ENCODE measurements at places on chromosomes 3 and 15.
A peak's percentile ranks its signal among the peaks of the same experiment; 100 is the strongest.

- DNase-seq: no peak
Observed at GRCh38 chr3:150720444-150720843, 16.7 kb upstream of the ERICH6 start.

DNA sequence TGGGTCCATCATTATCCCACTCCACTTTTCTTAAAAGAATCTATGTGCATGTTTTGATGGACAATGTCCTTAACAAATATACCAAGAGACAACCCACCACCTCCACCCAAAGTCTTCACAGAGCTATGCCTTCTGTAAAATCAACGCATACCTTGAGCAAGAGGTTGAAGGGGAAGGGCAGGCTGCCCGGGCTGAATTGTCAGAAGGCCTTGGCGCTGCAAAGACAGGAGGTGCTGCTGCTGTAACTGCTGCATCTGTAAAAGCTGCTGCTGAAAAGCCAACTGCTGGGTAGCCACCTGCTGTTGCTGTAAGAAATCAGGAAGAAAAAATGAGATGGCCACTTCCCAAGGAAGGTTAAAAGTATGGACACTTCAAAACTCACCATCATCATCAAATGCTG lies 536.7 kb downstream of the FOXP1 start:
- no peak for DNase-seq

DNA sequence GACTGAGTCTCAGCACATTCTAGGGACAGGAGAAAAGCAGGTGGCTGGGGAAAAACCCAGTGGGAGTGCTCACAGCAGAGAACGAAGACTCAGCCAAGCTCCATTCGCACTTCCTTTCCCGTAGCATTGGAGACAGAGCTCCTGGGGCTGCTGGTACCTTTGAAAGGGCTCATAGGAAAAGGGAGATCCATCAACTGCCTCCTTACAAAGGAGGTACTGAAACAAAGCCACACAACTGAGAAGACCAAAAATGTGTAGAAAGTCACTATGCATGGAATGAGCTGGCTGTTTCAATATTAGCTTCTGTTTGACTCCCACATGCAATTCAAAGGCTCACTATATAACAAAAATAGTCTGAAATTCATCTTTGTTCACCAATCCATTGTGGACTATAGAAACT lies 16.9 kb downstream of the STIMATE start:
- DNase-seq: no peak

DNA sequence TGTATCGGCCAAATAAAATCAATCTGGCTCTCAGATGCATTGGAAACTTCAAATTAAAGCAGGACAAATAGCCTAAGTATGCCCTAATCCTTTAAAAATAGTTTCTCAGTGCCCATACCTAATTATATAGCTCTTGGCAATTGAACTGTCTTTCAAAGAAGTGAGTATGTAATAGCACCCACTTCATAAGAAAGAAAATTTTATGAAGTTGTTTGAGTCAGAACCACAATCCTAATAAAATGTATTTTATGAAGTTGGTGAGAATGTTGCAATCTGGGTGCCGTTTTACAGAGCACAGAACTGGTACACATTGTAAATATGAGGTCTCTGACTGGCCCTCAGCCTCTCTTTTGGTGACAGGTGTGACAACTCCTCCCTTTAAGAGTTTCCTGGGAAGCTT lies 45.4 kb downstream of the EPHB1 start:
- DNase-seq: no peak

DNA sequence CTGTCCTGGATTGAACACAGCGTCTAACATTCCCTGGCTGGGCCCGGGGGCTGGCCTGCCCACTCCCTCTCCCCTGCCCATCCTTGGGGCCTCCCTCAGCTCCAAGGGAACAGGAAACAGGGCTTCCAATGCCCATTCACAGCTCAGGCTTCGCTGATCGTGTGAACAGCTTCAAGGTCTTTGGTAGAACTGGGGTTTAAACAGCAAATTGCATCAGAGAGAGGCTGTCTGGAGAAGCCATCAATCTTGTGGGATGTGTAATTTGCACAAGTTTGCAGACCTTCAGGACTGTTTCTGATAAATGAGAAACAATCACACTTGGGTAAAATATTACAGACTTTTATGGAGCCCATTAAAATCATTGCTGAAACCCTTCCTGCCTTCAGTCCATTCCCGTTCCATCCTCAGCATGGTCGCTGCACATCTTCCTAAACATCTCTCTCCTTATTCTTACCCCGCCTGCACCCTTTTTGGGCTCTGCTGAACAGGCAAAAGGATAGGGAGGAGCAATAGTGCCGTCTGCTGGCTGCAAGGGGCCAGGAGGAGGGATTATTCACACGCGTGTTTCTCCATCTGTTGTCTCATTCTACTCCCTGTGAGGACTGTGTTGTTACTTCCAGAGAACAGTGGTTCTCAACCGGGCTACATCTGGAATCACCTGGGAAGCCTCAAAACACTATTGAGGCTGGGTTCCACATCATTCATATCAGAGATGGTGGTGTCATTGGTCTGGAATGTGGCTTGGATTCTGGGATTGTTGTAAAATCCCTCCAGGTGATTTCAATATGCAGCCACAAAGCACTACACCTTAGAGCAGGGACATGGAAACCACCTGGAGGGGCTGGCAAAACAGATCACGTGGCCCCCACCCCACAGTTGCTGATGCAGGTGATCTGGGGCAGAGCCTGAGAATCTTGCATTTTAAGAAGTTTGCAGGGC lies 116.3 kb downstream of the CLSTN2 start:
- DNase-seq: peak; percentile 88

DNA sequence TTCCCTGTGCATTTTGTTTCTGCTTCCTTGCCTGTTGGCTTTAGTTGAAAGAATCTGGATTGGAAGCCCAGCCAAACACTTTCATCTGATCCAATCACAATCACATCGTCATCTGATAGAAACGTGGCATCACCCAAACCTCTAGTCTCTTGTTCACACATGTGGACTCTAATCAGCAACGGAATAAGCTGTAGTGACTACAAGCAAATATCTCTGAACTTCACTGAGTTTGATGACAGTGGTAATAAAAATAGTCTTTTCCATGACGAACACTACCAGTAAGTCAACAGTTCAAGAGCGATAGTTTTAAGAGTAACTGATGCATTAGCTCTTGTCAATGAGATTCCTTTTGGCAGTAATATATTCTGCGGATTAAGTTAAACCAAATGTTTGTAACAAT lies 22.8 kb upstream of the MECOM start:
- no peak for DNase-seq

DNA sequence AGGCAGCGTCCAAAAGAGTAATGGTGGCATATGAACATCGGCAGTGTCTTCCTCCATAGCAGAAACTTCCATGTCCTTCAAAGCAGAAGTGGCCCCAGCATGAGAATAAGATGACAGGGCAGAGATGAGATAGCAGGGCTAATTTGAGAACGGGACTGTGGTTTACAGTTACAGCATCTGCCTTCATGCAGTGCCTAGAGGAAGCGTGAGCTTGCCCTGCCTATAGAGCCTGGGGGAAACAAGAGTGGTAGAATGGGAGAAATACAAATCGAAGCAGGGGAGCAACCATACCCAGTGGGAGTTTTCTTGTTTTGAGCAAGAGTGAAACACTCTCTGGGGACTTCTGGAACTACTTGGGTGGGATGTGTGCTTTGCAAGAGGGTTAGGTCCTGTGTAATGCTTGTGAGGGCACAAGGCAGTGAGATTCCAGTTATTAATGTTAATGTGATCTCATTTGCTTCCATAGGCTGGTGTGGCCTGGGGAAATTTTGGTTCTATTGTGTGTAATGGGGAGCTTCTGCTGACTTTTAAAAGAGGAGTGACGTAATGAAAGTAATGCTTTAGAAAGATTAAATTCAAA lies 616.9 kb downstream of the ZIC1 start:
- DNase-seq: no peak

DNA sequence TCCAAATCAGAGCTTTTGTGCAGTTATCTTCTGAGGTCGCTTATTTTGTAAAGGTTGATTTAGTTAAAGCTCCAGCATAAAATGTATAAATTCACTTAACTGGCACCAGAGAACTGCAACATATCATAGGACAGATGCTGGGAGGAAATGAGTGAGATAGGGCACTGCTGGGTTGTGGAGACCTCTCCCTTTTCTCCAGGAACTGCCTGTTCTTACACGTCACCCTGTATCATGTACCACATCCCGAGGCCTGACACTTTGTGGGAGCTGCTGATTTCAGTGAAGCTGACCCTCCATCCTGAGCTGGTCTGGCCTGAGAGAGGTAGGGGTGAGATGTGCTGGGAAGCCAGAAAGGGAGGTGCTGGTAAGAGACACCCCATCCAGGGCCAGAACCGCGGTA lies 213.8 kb upstream of the FEZF2 start:
- DNase-seq: no peak

GRCh38 chr3:50923955-50924354 lies 249.2 kb downstream of the DOCK3 start:
- no peak for DNase-seq

GRCh38 chr3:1200371-1200770 lies 107.5 kb downstream of the CNTN6 start:
- DNase-seq: no peak

- DNase-seq: no peak
Observed at GRCh38 chr3:114060906-114061655, 4.5 kb downstream of the QTRT2 start.

DNA sequence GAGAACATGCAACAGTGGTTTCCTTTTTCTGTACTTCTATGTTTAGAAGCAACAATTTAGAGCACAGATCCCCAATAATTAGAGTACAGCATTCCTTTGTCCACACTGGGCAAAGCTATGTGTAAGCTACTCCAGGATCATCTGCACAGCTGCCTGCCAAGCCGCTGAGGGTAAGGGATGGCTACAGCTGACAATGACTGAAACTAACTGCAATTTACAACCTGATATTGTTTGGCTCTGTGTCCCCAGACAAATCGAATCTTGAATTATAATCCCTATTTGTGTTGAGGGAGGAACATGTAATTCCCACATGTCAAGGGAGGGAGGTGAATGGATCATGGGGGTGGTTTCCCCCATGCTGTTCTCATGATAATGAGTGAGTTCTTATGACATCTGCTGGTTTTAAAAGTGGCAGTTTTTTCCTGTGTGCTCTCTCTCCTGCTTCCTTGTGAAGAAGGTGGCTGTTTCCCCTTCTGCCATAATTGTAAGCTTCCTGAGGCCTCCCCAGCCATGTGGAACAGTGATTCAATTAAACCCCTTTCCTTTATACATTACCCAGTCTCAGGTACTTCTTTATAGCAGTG lies 54.8 kb upstream of the TNFSF10 start:
- DNase-seq: no peak

DNA sequence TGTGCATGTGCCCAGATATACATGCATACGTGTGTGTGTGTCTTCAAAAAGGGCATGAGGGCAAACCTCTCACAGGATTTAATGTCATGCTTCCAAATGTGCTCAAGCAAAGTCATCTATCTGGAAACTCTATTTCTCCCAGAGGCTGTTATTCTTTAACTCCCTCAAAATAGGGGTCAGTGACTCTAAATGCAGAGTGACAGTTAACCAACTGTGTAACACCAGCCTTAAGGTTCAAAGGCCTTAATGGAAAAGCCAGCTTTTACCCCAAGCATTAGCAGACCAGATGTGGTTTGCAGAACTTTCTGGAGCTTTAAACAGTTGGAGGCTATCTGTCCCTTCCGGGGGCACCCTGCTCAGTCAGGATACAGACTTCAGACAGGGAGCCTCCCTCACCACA lies 70.4 kb upstream of the SLC7A14 start:
- DNase-seq: no peak

DNA sequence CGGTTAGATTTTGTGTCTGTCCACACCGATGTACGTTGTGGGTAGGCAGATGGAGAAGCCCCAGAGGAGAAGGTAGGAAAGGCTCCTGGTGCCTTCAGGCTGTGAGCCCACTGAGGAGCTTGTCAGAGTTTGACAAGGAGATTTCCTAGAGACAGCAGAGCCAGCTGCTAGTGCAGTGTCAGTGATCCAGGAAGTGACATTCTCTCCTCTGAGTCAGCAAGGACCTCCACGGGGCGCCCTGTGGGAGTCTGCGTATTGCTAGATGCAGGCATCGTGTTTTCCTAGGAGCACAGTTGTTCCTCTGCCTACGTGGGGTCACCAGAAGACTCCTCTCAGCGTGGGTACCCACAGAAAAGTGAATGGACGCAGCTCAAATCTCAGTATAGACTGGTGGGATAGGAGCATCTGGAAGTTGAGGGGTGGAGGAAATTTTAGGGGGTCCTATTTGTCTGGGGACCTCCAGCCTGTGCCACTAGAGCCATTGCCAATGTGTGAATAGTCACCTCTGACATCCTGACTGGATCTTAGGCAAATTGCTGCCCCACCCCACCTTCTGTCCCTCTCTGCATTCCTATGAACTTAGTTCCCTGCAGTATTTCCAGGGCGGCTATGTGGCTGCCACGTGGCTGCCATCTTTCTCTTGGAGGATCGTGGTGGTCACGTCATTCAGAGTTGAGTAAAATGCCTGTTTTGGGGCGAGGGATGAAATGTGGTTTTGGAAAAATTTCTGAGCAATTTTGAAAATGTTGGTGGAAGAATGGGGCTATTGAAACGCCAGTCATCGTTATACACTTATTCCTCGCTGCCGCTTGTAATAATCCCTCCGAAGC lies 84.8 kb upstream of the KLHL25 start:
- peak; percentile 46 for DNase-seq

DNA sequence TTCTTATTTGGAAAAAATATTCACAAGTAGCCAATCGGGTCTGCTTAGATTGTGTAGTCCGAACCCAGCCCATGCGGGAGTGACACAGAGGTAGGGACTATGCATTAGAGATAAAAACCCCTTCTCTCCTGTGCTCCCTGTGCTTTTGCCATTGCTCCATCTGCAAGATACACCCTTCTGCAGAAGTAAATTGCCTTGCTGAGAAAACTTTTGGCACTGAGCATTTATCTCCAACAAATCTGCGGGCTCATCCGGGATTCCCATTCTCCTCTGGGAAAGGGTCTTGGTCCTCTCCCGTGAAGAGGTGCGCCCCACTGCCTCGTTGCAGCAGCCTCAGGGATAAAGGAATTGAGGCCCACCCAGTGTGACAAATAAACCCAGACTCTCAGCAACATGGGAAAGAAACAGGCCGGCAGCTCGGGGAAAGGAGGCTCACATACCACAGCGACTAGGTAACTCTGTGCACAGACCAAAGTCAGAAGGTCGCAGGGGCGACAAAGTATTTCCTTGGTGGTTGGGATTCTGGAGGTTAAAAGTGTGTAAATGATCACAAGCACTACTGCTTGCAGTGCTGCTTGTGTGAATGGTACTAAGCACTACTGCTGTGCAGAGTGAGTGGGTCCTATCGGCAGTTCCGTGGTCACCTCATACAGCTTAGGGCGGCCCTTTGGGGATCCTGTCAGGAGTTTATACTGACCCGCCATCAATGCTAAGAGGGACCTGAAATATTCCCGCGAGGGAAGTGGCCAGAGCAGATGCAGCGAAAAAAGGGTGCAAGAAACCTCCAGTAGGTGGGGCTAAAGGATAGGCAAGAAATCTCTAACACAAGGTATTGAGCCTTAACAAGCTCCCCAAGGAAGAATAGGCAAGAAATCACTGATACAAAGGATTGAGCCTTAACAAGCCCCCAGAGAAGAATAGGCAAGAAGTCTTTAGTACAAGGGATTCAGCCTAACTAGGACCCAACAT lies 54.3 kb downstream of the GSK3B start:
- DNase-seq: no peak

GRCh38 chr3:160478338-160478737 lies 28.8 kb upstream of the TRIM59 start:
- DNase-seq: no peak

GRCh38 chr3:69881756-69882428 lies 117.6 kb upstream of the SAMMSON start:
- DNase-seq: no peak

- DNase-seq: no peak
Observed at GRCh38 chr15:66369773-66370651, 13.5 kb upstream of the TIPIN start.

GRCh38 chr15:98758224-98758623 lies 109.9 kb downstream of the IGF1R start:
- DNase-seq: no peak

Measured in NCI-H1694 treated with DMSO at 0.1 percent for 48 hours (cell line).